ENCODE measurements at places on chromosomes 1 and 21.

DNA sequence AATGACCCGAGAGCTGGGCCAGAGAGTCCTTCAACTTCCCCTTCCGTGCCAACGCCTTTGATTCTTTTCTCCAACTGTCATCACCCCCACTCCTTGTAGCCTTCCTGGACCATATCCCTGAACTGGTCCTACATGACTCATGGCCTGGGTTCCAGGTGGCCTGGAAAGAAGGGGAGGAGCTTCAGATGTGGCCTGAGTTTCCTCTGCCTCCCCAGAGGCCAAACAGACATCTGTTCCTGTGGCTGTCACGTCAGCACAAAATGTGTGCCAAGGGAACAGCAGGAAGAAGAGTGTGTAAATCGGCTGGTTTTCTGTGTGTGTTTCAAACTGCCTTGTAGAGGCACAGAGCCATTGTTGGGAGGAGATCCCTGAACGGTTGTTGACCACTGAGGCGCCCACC lies 24.9 kb upstream of the KIRREL1 start:
- no peak for DNase-seq

- DNase-seq = no peak
These were observed 14.5 kb upstream of the GBP3 start for GRCh38 chr1:89037186-89037585.

DNA sequence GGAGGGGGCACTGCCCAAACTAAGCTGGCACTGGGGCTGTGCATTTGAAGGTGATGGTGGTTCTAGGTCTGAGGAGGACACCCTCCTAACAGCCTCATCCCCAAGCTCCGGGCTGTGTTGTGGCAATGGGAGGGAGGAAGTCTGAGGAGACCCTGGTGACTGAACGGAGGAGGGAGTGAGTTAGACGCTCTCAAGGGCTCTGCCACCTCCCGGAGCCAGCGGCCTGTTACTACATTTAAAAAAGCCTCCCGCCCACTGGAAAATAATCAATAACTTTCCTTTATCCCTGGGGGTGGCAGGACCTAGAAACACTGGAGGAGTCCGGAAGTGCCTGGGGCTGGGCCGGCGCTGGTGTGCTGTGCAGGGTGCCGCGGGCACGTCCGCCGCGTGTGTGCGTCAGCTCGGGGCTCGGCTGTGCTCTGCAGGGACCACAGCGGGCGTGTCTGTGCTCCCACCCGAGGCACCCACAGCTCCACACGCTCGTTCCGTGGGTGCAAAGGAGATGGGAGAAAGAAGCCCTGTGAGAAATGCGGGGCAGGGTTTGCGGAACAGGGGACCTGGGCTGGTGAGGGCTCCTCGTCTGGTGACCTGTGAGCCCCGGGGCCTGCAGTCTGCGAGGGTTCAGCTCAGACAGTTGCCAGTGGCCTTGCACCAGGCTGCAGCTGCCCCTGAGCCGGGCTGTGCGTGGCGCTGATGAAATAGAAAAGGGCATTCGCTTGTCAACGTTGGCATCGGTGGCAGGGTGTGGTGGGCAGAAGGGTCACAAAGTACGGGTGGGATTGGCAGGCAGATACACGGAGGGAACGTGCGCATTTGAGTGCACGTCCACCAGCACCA lies 5.3 kb downstream of the SAMD11 start:
- DNase-seq = no peak

GRCh38 chr1:184684285-184685074 lies 70.2 kb downstream of the EDEM3 start:
- DNase-seq = no peak

DNA sequence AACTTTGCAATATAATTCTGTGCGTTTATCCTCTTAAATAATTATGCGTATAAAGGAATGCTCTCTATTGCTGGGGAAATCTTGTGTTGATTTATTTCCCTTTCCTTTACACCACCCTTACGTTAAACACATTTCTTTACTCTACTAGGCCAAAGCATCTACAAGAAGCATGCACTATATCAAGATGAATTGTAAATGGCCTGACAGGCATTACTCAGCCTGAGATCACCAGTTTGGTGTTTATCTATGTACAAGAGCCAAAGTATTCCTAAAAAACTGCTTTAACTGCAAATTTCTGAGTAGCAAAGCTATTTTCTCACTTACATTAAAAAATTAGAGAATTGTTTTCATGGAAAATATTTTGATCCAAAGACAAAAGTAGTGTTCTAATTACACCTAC lies 114.8 kb downstream of the TYW3 start:
- DNase-seq = no peak

Measured in NCI-H187 treated with DMSO at 0.1 percent for 48 hours (cell line).